NCI-H2171 (cell line): ENCODE measurements at places on chromosomes 5 and 9.

- DNase-seq, result peak; percentile 13
These were observed 68.7 kb upstream of the ZNF618 start for GRCh38 chr9:113807173-113808061.

GRCh38 chr9:116599342-116599884 lies 87.7 kb upstream of the TRIM32 start:
- no peak for DNase-seq

DNA sequence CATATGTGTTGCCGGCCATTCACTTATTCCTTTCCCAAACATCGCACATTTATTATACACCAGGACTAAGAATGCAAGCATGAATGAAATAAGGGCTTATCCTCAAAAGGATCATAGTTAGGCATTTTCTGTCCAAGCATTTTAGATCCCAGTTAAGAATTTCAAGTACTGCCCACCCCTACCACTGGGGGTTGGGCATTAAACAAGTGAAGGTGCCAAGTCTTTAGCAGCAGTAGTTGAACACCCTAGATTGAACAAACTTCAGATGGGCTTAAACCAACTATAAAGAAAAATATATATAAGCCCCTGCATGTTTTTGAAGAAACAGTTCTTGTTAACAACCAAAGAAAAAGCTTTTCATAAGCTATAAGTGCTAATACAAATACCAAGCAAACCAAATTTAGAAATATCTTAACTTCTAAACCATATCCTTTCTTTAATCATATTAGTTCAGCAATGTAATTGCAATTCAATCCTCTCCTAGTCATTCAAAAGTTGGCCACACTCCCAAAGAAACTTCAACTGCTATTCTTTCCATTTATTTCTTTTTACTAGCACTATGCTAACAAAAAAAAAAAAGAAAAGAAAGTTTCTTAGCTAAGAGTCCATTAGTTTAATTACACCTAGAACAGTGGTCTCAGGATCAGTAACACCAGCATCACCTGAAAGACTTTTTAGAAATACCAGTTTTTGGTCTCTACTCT lies 149.8 kb downstream of the MLLT3 start:
- DNase-seq, result no peak

DNA sequence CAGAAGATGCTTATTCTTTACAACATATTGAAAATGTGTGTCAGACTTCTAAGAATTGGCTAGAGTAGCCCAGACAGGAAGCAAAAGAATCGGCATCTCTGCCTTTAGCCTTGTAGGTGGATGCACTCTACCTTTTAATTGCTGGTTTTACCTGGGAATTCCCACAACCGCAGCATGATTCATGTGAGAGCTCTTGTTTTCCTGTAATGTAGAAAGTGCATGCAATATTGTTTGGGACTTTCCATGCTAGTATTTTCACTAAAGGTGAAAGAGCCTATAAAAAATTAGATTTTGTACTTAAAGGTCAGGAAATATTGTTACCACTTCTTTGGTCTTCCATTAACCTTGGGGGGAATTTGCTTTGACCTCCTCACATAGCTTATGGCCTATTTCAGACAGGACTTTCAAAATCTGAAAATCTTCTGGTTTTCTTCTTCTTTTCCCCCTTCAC lies 89.8 kb downstream of the NTRK2 start:
- DNase-seq, result no peak

GRCh38 chr9:91714874-91715615 lies 235.0 kb downstream of the ROR2 start:
- no peak for DNase-seq
